T-helper 9 cell (primary cell): ENCODE measurements at places on chromosomes 11 and 22.

GRCh38 chr11:45917286-45917622 is 423 bp downstream of the PEX16 start:
- no peak for DNase-seq

- no peak for DNase-seq
Observed at GRCh38 chr11:19805827-19806226, 93.2 kb downstream of the NAV2 start.

- no peak for DNase-seq
Observed at GRCh38 chr22:20572132-20572802, 64.9 kb downstream of the MED15 start.

GRCh38 chr11:78450866-78451265 is 33.2 kb upstream of the GAB2 start:
- no peak for DNase-seq

DNA sequence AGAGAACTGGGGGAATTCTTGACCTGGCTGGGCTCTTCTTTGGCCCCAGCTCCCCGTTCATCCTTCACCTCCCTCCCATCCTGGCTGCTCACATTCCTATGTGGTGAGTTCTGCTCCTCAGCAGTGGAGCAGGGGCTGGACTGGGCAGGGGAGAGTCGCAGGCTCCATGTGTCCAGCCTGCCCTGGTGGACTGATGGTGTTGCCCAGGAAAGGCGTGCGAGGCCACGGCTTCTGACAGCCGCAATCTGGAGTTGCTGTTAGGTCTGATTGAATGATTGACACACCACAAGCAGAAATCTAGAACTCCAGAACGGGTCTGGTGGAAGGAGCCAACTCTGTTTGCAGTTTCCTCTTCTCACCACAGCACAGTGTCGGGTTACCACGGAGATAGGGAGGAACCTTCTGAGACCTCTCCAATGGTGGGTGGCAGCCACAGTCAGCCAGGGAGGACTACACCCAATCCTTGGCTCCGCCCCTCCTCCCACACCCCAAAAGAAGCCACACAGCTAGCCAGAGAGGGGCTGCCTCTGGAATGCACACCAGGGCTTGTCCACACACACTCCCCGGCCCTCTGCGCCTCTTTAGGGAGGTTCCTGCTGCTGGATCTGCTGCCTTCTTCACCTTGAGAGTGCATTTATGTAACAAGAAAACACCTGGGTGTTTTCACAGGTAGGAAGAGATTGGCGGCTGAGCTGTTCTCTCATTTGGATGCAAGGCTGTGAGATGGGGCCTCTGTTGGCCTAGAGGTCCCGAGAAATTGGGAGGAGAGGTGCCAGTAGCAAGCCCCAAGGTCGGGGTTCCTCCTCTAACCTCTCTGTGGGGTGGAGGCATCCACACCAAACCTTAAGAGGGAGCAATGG is 56.4 kb upstream of the CD44 start:
- peak; percentile 74 for DNase-seq
